ENCODE measurements at places on chromosomes 2 and 18.

DNA sequence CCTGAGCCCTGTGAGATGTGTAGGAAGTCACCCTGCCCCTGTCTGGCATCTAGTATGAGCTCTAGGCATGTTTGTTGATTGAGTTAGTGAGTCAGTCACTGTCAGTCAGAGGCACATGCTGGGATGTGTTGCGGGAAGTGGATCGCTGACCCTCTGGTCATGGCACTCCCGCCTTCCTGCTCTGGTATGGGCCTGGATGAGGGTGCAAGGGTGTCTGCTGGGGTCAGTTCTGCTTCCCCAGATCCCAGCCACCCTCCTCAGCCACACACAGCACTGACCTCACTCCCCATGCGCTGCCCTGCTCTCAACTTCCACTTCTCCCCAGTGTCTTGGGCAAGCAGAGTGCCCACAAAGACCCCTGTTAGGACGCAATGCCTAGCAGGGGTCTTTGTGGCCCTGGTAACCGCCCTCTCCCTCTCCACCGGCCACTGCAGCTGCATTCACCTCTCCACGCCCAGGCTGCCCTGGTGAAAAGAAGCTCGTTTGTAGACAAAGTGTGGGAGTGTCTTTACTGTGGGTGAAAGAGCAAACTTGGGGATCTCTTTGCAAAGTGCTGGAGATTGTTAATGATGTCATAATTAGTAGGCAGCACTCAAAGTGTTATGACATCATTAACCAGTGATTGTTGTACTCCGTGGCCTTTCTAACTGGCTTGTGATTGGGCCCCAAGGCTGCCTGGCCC lies 252.1 kb downstream of the LDLRAD4 start:
- H3K4me3 ChIP-seq, result no peak overlapping the region
- DNase-seq, result no peak
- no peaks in the 10 kb centered on the region for H3K27me3 ChIP-seq
- no peak overlapping the region for H3K27ac ChIP-seq

GRCh38 chr2:53569957-53570727 lies 197.5 kb upstream of the CHAC2 start:
- no peak overlapping the region for H3K4me3 ChIP-seq
- H3K27me3 ChIP-seq, result peaks cover 2% of the 10 kb centered on the region
- no peaks in the 10 kb centered on the region for H3K36me3 ChIP-seq
- DNase-seq, result no peak
- H3K4me1 ChIP-seq, result peaks cover 3% of the 10 kb centered on the region
- no peak overlapping the region for H3K27ac ChIP-seq

DNA sequence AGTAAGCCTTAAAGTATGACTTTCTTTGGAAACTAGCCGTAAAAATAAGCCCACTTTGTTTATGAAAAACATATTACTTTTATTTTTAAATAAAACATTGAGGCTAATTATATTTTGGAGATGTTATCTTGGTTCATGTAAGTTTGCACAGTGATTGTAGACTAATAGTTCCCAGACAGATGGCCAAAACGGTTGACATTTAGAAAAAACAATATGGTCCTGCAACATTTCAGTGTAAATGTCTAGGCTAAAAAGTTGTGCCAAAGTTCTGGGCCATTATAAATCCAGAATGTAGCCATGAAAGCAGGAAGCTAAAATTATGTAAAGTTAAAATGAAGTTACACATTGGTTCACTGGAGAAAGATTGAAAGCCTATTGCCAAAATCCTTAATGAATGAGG lies 43.6 kb downstream of the SLC5A7 start:
- no peak overlapping the region for H3K4me3 ChIP-seq
- H3K27ac ChIP-seq, result no peak overlapping the region
- DNase-seq, result no peak

DNA sequence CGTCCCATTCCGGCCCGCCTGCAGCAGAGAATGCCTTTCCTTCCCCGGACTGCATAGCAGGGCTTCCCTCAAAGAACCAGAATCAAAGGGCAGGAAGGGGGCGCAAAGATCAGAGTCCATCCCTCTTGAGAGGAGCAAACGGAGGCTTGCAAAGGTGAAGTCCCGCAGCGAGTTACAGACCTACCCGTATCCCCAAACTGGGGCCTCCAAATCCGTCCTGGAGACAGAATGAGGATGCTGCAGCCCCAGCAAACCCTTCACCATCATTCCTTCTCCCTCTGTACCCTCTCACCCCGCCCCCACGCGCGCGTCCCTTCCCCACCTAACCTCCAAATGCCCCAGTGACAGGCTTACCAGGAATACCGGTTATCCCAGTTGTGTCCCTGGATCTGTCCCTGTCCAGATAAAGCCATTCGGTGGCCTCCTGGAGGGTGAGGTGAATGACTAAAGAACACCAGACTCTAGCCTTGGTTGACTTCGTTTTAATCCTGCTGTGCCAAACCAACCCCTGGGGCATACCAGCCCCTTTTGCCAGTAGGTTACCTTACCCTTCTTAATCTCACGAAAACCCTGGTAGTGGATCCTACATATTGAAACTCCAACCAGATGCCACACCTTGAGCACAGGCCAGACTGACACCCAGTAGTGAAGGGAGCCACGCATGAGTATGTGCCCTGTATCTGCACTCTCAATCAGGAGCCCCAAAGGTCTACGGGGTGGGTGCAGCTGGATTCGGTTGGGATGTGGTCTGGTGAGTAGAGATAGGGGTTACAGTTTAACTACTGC lies 961 bp upstream of the SLC40A1 start:
- no peak overlapping the region for H3K27ac ChIP-seq
- peak overlapping the region; percentile 58 for H3K4me3 ChIP-seq
- peaks cover 14% of the 10 kb centered on the region for H3K4me1 ChIP-seq

DNA sequence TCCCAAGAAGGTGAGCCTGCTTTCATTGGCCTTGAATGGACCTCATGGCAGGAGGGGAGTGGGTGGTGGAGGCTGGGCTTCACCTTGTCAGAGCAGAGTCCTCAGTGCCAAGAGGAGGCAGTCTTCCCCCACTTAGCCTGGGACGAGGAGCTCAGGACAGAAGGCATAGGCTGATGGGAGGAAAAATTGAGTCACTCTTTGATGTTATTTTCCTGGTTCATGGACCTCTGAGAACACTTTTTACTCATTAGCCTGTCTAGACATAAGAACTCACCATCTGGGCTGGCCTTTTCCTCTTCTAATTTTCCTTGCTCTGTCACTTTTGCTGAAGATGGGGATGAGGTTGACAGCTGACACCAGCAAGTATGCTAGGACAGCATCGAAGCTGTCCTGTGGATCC lies 225.7 kb upstream of the TNP1 start:
- peaks cover 5% of the 10 kb centered on the region for H3K27me3 ChIP-seq
- peaks cover 3% of the 10 kb centered on the region for H3K4me1 ChIP-seq
- no peaks in the 10 kb centered on the region for H3K36me3 ChIP-seq
- DNase-seq, result no peak

GRCh38 chr2:134815741-134816140 lies 22.7 kb upstream of the ACMSD start:
- no peak overlapping the region for H3K4me3 ChIP-seq
- H3K27ac ChIP-seq, result no peak overlapping the region
- DNase-seq, result no peak
- no peaks in the 10 kb centered on the region for H3K4me1 ChIP-seq
- no peaks in the 10 kb centered on the region for H3K36me3 ChIP-seq
- peaks cover 2% of the 10 kb centered on the region for H3K27me3 ChIP-seq

DNA sequence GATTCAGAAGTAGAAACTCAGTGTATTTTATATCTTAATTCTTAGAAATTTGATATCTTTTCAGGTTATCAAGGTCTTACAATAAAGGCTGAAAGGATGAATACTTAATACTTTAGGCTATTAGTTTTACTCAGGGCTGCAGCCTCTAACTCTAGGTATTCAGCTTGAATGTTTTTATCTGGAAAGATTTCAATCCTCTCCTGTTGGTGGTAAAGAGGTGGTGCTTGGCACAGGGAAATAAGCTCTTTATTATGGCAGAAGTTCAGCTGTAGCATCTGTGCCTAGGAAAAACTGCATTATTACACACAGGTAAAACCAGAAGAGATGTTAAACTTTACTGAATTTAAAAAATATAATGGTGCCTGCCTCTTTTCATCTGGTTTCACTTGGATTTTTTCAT lies 11.1 kb downstream of the ACVR2A start:
- peaks cover 5% of the 10 kb centered on the region for H3K4me1 ChIP-seq
- no peak overlapping the region for H3K4me3 ChIP-seq
- DNase-seq, result no peak
- peaks cover 7% of the 10 kb centered on the region for H3K27me3 ChIP-seq
- H3K36me3 ChIP-seq, result no peaks in the 10 kb centered on the region
- H3K27ac ChIP-seq, result no peak overlapping the region

GRCh38 chr18:4870177-4870773 lies 326.8 kb downstream of the AKAIN1 start:
- H3K36me3 ChIP-seq, result no peaks in the 10 kb centered on the region
- no peak overlapping the region for H3K27ac ChIP-seq
- DNase-seq, result no peak

GRCh38 chr2:106624787-106625380 lies 137.7 kb downstream of the CD8B2 start:
- no peak for DNase-seq
- no peak overlapping the region for H3K27ac ChIP-seq
- no peaks in the 10 kb centered on the region for H3K36me3 ChIP-seq
- H3K4me1 ChIP-seq, result no peaks in the 10 kb centered on the region

GRCh38 chr2:45241061-45241561 lies 231.9 kb upstream of the SIX2 start:
- peaks cover 7% of the 10 kb centered on the region for H3K27me3 ChIP-seq
- H3K27ac ChIP-seq, result no peak overlapping the region
- H3K36me3 ChIP-seq, result no peaks in the 10 kb centered on the region
- H3K4me1 ChIP-seq, result peaks cover 3% of the 10 kb centered on the region
- no peak overlapping the region for H3K4me3 ChIP-seq
- no peak for DNase-seq

DNA sequence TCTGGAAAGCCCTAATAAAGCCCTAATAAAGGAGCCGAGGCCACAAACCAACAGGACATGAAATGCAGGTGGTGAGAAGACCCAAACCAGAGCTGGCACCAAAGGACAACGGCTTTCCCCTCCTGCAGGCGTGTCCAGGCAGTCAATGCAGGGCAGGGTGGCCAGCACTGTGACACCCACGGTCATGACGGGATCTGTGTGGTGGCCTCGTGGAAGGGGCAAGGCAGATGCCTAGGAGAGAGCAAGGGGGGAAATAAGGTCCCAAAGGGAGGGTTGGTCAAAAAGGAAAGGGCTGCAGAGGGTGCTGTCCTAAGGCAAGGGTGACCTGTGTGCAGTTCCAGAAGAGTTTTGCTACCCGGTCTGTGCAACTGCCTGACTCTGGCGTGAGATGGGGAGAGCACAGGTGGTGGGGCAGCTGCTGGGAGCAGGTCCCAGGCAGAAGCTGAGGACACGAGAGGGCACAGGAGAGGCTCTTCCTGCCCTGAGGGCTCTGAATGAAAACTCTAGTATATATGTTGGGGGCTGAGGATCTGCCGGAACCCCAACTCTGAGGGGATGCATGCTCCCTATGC lies 156.7 kb downstream of the TPO start:
- H3K36me3 ChIP-seq, result no peaks in the 10 kb centered on the region
- H3K4me1 ChIP-seq, result no peaks in the 10 kb centered on the region
- peaks cover 6% of the 10 kb centered on the region for H3K27me3 ChIP-seq
- no peak overlapping the region for H3K4me3 ChIP-seq

- DNase-seq, result peak; percentile 15
- H3K27ac ChIP-seq, result peak overlapping the region; percentile 90
- no peaks in the 10 kb centered on the region for H3K27me3 ChIP-seq
- H3K4me3 ChIP-seq, result peak overlapping the region; percentile 59
- H3K4me1 ChIP-seq, result peaks cover 20% of the 10 kb centered on the region
These were observed 403.3 kb downstream of the TXNL1 start for GRCh38 chr18:56235071-56235470.

DNA sequence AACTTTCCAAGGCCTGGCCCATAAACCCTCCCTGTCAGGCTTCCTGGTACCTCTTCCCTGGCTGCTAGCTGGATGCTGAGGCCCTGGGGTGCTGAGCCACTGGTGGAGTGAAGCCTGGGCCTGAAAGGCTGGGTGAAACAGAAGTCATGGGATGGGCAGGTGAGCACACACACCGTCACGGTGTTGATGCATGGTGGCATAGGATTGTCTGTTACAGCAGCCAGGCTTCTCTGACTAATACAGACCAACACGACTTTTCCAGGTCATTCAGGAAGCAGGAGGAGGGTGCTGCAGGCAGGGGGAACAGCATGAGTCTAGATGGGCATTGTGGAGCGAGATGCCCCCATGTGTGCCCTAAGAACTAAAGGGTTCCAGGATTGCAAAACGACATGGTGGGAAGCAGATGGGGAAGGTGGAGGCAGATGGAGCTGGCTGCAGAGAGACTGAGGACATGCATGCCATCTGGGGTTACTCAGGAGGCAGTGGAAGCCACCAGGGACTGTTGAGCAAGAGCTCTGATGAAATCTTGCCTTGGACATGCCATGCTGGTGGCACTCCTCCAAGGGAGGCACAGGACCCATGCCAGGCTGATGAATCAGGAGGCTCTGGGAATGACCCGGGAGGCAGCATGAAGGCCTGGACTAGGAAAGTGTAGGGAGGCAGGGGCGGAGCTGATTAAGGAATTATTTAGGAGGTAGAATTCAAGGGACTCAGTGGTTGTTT lies 480.9 kb downstream of the TSN start:
- no peaks in the 10 kb centered on the region for H3K4me1 ChIP-seq
- H3K36me3 ChIP-seq, result no peaks in the 10 kb centered on the region
- H3K27me3 ChIP-seq, result no peaks in the 10 kb centered on the region
- H3K27ac ChIP-seq, result no peak overlapping the region
- no peak overlapping the region for H3K4me3 ChIP-seq

DNA sequence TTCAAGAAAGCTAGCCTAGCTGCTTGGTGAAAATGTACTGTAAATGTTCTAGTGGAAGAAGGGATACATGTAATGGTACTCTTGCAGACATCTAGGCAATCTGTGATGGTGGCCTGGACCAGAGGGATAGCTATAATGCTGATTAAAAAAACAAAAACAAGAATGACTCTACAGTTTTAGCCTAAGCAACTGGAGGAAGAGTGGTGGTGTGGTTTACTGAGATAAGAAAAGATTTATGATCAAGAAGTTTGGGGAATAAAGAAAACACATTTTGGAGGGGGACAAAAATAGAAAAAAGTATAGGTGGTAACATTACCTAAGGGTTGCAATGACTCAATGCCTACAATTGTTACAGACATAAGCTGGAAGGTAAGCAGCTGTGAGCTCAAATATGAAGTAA lies 1080.7 kb upstream of the CELF4 start:
- no peak for DNase-seq
- H3K4me3 ChIP-seq, result no peak overlapping the region
- H3K27ac ChIP-seq, result no peak overlapping the region
- H3K27me3 ChIP-seq, result no peaks in the 10 kb centered on the region
- H3K36me3 ChIP-seq, result no peaks in the 10 kb centered on the region
- H3K4me1 ChIP-seq, result no peaks in the 10 kb centered on the region

- H3K27ac ChIP-seq, result no peak overlapping the region
- peaks cover 2% of the 10 kb centered on the region for H3K27me3 ChIP-seq
- no peaks in the 10 kb centered on the region for H3K36me3 ChIP-seq
- H3K4me1 ChIP-seq, result no peaks in the 10 kb centered on the region
- DNase-seq, result no peak
These were observed 238.2 kb upstream of the RBBP8 start for GRCh38 chr18:22694954-22695353.
